ENCODE measurements at places on chromosomes 2 and 18.

GRCh38 chr18:29661924-29662323 is 1380.6 kb downstream of the DSC3 start:
- no peak for DNase-seq

- DNase-seq = no peak
Measured at GRCh38 chr2:45992021-45992740, 305.0 kb upstream of the EPAS1 start.

DNA sequence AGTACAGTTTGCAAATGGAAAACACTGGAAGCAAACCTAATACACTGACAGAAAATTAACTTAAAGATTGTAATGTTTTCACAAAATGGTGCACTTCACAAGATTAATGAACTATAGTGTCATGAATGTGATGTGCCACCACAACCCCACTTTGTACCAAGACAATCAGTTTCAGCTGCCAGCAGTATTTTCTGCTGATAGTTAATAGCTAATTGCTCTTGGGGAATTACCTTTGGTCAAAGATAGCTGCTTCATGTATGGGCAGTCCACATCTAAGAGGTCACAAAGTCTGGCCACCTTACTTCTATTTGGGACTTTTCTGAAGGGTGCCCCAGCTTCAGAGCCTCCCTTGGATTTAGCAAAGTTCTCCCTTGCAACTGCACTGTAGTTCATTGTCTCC is 254.0 kb downstream of the CALCRL start:
- no peak for DNase-seq

DNA sequence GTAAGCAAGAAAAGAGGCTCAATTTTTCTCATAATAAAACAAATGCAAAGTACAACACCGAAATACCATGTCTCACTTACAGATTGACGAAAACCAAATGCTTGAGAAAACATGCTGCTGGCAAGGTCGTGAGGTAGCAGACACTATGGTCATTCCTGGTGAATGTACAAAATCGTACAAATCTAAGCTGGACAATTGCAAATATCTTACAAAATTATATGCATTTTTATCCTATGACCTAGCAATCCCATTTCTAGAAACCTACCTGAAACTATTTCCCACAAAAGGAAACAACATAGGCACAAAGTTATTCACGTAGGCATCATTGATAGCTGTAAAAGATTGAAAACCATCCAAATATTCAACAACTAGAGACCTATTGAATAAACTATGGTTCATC is 54.0 kb downstream of the SCG2 start:
- no peak for DNase-seq

DNA sequence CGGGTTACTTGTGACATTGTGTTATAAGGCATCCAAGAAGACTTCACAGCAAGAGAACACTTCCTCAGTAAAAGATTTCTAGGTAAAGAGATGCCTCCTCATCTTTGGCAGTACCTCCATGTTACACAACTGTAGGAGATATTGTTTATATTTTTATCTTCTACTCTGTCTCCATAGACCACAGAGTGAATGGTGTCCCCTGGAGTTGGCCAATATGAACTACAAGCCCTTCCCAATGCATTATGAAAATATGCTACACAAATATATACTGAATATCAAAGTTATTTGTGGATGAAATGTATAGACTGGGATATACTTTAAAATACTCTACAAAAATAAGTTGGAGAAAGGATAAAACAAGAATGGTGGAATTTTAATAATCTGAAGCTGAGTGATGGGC is 46.7 kb downstream of the MBOAT2 start:
- no peak for DNase-seq

DNA sequence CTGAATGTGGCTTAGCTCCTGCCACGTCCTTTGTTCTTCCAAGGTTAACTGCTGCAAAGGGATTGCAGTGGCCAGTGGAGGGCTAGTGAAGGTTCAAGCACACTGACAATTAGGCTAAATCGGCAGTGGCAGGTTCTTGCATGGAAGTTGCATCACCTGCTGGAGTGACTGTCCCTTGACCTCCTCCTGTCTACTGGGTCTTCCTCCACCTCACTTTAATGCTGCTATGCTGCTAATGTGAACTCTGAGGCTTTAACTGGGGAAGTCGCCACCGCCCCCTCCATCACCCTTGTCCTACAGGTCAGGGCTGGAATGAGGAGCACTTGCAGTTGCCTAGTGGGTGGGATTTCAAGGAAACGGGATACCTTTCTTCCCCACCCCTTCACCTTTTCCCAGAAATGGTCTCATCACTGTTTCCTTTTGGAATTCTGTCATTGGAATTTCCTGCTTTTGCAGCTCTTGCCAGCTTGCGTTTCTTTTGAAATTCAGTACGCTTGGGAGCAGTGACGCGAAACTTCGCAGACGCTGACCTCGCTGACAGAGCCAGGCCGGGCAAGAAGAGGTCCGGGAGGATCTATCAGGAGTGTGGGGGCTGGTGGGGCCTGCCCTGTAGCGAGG is 150.3 kb downstream of the SH3RF3 start:
- DNase-seq = no peak

GRCh38 chr18:10003866-10004265 is 90.0 kb downstream of the VAPA start:
- no peak for DNase-seq

DNA sequence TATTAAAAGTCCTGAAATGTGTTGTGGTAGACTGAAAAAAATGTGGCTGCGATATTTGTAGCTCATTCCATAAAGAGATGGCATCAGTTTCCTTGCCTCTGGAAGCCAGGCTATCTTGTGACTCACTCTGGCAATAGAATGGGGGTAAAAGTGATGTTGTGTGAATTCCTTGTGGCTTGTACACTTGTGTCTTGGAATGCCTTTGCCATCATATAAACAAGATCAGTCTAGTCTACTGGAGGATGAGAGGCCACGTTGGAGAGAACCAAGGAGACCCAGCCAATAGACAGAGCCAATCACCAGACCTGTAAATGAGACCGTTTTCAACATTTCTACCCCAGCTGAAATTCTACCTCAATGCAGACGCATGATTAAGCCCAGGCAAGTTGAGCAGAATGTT is 254.1 kb downstream of the TRIB2 start:
- no peak for DNase-seq

- no peak for DNase-seq
Measured at GRCh38 chr2:165274698-165275097, 35.5 kb downstream of the SCN2A start.

DNA sequence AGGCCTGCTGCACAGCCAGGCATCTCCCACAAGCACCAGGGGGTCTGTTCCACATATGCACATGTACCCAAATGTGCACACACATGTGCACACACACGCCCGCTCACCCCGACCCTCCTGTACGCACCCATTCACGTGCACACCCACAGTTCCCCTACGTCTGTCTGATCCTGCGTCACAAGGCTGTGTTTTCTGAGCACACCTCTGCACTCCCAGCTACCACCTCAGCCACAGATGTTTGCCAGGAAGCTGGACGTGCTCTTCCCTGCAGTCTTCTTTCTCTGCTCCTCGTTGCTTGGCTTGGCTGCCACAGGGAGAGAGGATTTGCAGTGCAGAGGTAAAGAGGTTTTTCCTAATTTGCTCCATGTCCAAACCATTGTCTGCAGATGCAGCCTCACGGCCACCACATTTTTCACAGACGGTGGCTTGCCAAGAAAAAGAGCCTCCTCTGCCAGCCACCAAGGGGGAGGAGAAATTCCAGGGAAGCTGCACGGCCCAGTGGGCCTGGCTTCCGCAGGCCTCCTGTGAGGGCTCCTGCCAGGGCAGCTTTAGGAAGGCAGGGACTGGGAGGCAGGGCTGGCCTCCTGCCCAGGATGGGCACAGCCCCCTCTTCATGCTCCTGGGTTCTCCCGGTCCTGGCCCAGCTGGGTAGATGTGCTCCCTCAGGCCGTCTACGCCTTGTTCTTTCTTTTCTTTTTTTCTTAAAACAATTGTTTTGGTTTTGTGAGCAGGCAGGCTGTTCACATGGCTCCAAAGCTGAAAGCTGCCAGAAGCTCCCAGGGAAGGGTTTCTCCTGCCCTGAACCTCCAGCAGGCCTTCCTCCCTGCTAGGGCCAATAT is 29.3 kb upstream of the HS6ST1 start:
- no peak for DNase-seq

GRCh38 chr2:232974396-232974795 is 38.7 kb downstream of the NGEF start:
- no peak for DNase-seq

GRCh38 chr2:8870441-8870840 is 33.0 kb upstream of the KIDINS220 start:
- no peak for DNase-seq

GRCh38 chr2:143558665-143559064 is 429.4 kb downstream of the ARHGAP15 start:
- DNase-seq = no peak

DNA sequence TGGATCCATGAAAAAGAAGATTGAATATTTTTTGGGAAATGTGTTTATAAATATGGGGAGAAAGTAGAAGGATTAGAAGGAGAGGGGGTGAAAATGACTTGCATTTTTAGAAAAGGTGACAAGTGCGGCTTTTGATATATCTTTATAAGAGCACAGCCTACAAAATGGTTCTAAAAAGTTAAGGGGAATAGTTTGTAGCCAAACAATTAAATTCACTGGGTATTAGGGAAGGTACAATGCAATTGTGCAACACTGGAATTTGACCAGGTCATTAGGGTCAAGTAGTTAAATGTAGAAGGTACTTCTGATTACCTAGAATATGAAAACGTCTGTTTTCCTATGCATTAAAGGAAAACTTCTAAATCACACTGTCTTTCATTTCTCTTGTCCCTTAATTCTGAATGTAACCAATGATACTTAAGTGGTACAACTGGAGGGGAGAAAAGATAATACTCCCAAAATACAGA is 44.5 kb upstream of the SERTAD2 start:
- DNase-seq = no peak
